ENCODE measurements at places on chromosomes 2 and 18. TPM values are rescaled to one million over a fixed set of nuclear protein-coding genes. Genes with fewer than 3 reads are reported as not detected.

Gene AMER3
- total RNA-seq = not detected

Gene IL1RN
- total RNA-seq = 0.40 TPM

Gene PTRHD1
- 44.1 TPM for total RNA-seq

Gene REG3A
- total RNA-seq = not detected

Gene DSG4
- not detected for total RNA-seq

Gene ARHGEF33
- total RNA-seq = not detected

Gene ASB18
- total RNA-seq = not detected

Gene ZNF519
- total RNA-seq = 4.1 TPM

Gene METTL5
- total RNA-seq = not detected

Gene CRYGD
- total RNA-seq = not detected

Gene MDH1B
- 0.55 TPM for total RNA-seq

Gene SLC25A12
- total RNA-seq = 49.0 TPM

Gene OST4
- total RNA-seq = 240 TPM

Gene FIGN
- total RNA-seq = 0.80 TPM

Gene EMILIN2
- total RNA-seq = 23.7 TPM

Gene FBXO41
- total RNA-seq = 10.0 TPM

Gene PEX13
- total RNA-seq = 32.4 TPM

Gene GALNT5
- total RNA-seq = 12.5 TPM

Gene HOXD9
- 13.3 TPM for total RNA-seq

Gene SIX3
- not detected for total RNA-seq

Gene BOLL
- total RNA-seq = not detected

Gene ZNG1B
- total RNA-seq = 33.3 TPM

Gene MC4R
- total RNA-seq = not detected

Gene TBR1
- not detected for total RNA-seq

Gene CHRNA1
- total RNA-seq = 2.6 TPM

Gene CD226
- 3.0 TPM for total RNA-seq

Gene FIGLA
- total RNA-seq = not detected

Gene CCDC74B
- total RNA-seq = not detected

Gene WIPF1
- total RNA-seq = 10.1 TPM

Gene FSIP2
- total RNA-seq = 9.2 TPM

Gene PLCL1
- total RNA-seq = 7.1 TPM
